ENCODE measurements at places on chromosomes 11 and 22.

DNA sequence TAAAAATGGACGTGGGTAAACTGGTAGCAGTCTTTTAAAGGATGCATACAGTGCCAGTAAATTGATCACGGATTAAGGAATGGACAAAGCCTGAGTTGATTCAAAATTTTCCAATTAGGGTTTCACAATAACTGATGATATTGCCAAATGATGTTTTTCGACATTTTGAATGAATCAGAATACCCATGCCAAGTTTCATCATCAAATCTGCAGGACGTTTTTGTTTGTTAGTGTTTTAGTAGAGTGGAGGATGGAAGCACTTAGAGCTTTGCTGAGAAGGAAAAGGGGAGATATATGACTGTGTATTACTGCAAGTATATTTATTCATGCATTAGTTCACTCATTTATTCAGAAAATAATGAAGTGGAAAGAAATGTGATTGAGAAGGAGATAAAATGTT is 78.3 kb downstream of the SLC17A6 start:
- no peak for DNase-seq

DNA sequence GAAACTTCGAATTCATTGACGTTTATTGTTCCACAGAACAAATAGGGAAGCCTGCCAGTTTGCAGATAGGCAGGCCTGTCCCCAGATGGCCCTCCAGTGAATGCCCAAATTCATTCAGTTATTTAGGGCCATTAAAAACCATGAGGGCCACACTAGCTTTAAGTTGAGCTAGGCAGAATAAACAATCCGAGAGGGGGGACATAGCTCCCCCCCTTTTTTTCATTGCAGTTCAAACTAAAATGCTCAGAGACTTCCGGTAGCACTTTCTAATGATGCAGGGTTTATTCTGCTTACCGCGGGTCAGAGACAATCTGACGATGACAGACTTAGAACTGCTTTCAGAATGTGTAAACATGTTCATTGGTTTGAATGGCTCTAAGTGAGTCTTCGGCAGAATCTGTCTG is 72.0 kb downstream of the ZBTB16 start:
- no peak for DNase-seq

GRCh38 chr11:76588455-76589325 is 81.9 kb downstream of the LRRC32 start:
- no peak for DNase-seq

- DNase-seq, result no peak
Observed at GRCh38 chr11:14124350-14124749, 161.8 kb downstream of the SPON1 start.

- DNase-seq, result no peak
Observed at GRCh38 chr11:61532134-61533038, 23.8 kb downstream of the LRRC10B start.

GRCh38 chr11:5351208-5351607 is at the start of gene OR51B6:
OR51B6 (plus strand) TSS chr11:5351508; CDS start chr11:5351508, 0 bp downstream.
- DNase-seq, result no peak

DNA sequence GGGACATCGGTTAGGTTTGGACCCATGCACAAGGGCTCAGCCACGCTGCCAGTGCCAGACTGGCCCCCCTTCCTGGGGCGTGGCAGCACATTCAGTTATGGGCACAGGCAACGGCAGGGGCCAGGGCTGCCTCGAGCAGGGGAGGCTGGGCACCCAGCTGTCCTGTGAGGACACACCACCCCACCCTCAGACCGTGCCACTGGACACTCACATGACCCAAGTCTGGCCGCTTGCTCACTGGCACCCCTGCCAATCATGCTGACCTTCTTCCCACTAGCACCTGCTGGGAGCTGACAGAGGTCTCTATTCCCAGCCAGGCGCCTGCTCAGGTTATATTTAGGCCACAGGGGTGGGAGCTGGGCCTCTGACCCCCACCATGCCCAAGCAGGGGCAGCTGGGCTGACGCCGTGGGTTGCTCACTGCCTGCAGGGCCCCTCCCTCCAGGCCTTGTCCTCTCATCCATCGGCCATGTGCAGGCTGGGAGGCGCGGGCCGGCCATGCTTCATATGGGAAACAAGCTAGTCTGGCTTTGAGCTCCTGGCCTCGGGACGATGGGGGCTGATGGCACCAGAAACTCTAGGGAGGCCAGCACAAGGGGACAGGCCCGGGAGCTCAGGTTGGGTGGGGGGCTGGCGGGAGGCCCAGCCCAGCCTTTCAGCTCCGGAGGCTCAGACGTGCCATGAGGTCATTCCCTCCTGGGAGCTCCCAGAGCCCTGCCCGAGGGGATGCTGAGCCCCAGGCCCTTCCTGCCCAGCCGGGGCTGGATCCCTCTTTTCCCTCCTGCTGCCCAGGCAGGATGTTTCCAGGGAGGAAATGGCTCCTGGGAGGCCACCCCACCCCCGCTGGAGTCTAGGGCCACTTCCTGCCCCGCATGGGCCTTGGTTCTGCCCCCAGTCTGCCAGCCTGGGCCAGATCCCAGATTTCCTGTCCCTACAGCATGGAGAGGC is 15.2 kb upstream of the TBX1 start:
- DNase-seq, result no peak

GRCh38 chr11:68974421-68975194 is 6.2 kb downstream of the MRGPRD start:
- no peak for DNase-seq

GRCh38 chr22:24751518-24751917 is 23.0 kb downstream of the PIWIL3 start:
- DNase-seq, result no peak

DNA sequence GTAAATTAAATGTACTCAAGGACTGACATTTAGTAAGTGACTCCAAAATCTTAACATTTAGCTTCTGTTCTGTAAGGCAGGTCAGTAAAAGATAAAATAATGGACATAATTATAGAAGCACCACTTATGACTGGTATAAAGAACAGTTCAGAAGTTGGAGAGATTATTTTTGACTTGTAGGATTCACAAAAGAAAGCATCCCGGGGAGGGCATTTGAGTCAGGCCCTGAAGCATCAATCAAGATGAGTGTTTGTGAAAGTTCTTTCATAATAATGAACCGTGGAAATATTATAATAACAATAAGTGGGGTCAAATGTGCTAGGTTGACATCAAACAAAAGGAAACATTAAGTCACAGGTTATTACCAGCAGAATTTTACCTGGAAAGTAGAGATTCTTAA is 201.9 kb downstream of the DDX10 start:
- no peak for DNase-seq

DNA sequence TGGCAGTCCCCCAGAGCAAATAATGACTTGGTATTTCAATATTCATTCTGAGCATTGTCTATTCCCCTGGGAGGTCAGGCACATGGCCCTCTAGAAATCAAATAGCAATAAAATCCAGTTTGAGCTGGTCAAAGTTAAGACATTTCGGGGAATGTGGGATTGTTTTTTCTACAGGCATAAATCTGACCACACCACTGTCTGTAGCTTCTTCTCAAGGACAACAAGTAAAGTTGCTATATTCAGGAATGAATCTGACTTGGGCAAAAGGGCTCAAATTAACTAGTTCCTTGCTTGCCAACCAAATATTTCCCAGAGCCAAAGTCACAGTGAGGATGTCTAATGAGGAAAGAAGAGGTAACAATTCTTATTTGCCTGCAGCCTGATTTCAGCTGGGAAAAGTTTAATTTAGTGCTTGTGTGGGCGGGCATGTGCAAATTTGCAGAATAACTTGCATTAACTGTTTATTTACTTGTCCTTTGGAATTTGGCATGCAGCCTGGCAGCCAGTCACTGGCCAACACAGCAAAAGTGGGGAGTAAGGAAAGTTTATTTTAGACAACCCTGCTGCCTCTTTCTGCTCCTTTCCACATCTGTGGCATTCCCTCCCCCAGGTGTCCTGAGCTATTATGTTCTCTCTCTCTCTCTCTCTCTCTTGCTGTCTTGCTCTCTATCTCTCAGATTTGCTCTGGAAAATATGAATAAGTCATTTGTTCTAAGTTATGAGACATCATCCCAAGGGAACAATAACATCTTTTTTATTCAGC is 51.2 kb upstream of the ARHGAP20 start:
- DNase-seq, result no peak

- DNase-seq, result no peak
Observed at GRCh38 chr11:126136507-126136906, 73.8 kb upstream of the CDON start.

DNA sequence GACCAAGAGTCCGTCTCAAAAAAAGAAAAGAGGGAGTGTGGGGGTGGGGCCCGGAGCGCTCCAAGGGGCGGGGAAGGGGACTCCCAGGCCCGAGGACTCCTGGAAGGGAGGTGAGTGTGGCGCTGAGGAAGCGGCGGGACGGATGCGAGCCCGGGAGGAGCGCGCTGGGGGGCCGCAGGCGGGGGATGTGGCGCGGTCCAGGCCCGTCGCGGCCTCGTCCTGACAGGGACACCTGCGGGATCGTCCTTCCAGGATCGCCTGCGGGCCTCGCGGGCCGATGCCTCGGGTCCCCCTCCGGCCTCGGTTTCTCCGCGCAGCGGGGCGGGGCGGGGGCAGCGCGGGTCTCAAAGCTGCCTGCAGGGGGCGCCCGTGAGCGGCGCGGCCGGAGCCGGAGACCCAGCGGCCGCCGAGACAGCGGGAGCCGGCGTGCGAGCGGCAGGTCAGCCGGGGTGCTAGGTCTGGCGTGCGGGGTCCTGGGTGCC is 3.8 kb upstream of the ADORA2A start:
- DNase-seq, result no peak

- no peak for DNase-seq
Observed at GRCh38 chr11:134155946-134156865, 67.6 kb downstream of the NCAPD3 start.

DNA sequence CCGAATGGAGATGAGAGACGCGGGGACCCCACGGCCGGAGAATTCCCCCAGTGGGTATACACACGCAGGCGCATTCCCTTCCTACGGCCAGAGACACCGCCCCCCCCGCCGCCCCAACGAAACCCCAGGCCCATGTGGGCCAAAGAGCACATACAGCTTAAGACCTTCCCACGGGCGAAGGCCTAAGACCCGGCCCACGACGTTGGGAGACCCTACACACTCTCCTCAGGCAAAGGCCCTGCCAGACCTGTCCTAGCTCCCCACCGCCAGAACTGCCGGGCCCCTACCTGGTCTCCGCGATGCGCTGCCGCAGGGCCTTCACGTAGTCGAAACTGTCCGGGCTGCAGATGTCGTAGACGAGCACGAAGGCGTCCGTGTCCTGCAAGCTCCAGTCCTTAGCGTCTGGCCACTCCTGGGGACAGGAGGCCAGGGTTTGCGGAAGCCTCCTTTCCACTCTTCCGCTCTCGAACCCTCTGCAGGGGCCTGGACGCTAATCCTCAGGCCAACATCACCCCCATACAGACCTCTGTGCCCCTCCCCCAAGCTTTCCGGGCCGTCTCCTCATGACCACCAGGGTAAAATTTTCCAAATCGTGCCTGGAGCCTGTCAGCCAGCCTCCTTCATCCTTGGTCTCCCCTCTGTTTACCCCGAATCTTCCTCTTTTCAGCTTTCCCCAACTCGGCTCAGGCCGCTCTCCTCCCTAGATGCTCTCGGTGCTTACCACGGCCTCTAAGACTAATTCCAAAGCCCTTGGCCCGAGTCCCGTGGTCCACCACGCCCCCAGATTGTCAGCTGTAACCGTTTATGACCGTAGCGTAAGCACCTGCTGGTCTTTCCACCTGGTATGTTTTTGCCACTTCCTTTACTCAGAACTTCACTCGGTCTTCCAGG is 1.7 kb downstream of the RASL10A start:
- DNase-seq, result no peak

- DNase-seq, result no peak
Observed at GRCh38 chr11:129578006-129578405, 202.4 kb downstream of the BARX2 start.
